ENCODE measurements at places on chromosomes 1 and 21. TPM values are rescaled to one million over a fixed set of nuclear protein-coding genes. Genes with fewer than 3 reads are reported as not detected.

Gene PCP4L1
- not detected for total RNA-seq

Gene CFAP74
- total RNA-seq = not detected

Gene OR10Z1
- not detected for total RNA-seq

- no peak for DNase-seq
These were observed 134.4 kb upstream of the PRDX6 start for GRCh38 chr1:173342736-173343135.

DNA sequence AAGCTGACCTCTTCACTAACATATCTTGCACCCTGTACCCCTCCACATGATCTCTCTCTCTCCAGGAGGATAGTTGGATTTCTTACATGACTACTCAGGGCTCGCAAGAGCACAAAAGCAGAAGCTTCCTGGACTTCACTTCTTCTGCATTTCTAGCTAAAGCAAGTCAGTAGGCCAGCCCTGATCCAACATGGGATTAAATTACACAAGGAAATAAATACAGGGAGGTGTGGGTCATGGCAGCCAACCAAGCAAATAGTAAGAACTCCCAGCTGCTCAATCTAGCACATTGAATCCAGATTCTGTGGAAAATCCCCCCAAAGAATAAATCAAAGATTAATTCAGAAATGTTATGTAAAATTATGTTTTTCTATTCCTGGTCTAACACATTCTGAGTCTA is 33.3 kb downstream of the KLHDC7A start:
- no peak for DNase-seq

DNA sequence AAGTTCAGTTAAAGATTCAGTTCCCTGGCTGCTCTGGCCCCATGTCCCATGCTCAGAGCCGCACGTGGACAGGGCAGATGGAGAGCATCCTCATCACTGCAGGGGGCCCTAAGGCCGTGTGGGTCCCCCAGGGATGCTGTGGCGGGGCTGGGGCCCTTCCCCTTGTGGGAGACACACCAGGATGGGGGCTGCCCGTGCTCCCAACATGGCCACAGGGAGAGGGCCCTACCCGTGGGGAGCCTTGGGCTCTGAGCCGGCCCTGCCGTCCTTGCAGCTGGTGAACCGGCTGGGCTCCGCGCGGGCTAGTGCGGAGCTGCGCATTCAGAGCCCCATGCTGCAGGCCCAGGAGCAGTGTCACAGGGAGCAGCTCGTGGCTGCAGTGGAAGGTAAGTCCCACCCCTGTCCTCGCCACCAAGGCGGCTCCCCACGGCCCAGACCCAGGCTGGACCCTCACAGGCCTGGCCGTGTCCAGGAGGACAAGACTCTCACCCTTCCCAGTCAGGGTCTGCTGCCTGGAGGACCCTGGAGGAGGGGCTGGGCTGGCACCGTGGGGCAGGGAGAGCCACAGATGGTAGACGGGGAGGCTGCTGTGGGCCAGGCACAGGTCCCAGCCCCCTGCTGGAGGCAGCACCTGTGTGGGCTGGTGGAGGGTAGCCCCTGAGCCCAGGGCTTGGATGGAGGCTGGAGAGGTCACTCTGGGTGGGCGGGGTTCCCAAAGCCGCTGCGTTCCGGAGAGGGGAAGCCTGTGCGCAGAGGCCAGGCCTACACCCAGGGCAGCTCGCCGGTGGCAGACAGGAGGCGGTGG is 53.8 kb downstream of the TRIM11 start:
- DNase-seq = no peak

- DNase-seq = no peak
These were observed 4.5 kb upstream of the DDR2 start for GRCh38 chr1:162627662-162628296.

DNA sequence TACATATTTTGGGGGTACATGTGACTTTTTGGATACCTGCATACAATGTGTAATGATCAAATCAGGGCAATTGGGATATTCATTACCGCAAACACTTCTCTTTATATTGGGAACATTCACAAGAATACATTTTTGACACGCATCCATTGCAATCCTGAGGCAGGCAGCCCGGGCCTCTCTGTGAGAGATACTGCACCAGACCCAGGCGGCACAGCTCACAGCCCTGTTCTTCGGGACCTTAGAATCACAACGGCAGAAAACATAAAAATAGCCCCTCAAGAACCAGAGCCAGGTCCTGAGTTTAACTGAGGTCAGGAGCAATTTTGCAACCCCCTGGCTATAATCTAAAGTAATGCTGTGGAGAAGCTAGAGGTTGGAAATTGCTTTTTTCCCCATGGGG is 90.8 kb upstream of the PGBD5 start:
- no peak for DNase-seq

DNA sequence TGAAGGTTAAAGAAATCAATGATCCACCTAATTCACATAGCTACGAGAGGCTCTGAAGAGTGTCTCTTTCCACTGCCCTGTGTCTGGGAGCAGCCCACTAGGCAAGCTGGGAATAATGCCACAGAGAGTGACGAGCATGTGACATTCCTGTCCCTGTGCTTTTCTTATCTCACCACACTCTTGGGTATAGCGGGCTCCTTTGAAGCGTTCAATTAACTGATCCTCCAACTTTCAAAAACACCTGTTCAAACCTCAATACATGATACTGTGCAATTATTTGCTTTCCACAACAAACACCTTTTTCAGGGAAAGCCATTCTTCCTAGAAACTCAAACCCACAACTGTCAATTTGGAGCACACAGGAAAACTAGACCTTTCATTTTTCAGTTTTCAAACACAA is 43.4 kb downstream of the PLPP3 start:
- DNase-seq = no peak

GRCh38 chr1:98965394-98965793 is 39.3 kb downstream of the PLPPR5 start:
- no peak for DNase-seq

GRCh38 chr1:64425521-64425920 is 44.4 kb upstream of the CACHD1 start:
- no peak for DNase-seq

DNA sequence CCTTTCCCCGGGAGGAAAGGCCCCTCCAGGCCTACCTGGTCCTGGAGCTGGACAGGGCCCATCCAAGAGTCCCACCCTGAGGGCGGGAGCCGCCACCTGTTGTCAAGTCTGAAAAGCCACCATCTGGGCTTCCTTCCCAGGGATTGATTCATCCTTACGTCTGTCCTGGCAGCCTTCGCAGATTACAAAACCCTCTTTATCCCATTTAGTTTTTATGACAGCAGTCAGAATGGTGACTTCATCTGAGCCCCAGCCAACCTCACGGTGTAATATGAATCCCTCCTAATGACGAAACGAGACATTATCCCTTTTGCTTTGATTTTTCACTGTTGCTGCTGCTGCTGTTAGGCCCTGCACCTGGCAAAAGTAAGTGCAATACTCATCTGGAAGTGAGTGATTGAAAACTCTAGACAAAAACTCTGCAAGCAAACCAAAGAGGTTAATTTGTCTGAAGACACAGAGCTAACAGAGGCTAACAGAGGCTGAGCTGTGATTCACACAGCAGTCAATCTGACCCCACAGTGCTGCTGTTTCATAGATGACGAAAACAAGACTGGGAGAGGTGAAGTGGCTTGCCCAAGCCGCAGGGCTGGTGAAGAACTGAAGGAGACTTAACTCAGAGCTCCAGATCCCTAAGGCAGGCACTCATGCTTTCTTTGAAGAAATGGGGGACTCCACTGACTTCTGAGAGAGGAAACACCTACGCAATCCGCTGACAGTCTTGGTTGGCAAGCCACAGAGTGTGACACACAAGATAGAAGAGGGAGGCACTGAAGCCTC is 30.0 kb upstream of the S100A7 start:
- DNase-seq = no peak

DNA sequence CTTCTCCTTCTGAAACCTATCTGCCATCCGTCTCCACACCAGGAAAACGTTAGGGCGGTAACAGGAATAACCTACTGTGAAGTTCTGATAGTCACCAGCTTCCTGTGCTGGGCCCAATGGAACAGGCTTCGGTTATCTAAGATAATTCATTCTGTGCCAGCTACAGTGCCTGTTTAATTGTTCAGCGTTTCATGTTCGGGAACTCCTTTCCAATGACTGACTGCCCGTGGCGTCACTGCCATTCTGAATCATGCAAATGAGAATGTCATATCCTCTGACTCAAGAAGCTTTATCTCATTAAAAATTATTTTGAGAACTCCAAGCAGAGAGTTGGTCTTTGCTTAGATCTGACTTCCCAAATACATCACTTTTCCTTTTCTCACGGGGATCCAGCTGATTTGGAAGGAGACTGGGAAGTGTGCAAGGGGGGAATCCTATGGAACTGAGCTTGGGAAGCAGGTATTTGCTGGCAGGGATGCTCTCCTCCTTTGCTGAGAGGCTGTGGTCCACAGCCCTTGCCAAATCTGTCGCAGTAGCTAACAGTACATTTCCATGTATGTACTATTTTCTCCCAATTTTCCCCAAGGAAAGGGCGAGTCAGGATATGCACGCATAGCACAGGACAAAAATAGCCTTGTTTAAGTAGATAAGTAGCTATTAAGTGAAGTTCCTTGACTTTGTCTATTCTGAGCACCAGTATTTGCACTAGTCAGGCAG is 358.7 kb downstream of the LTN1 start:
- DNase-seq = peak; percentile 96

GRCh38 chr1:26686795-26687194 is 9.0 kb upstream of the ARID1A start:
- no peak for DNase-seq

- no peak for DNase-seq
These were observed 800 bp downstream of the DR1 start for GRCh38 chr1:93346421-93346993.

GRCh38 chr1:34149501-34149900 is 15.5 kb downstream of the CSMD2 start:
- no peak for DNase-seq

DNA sequence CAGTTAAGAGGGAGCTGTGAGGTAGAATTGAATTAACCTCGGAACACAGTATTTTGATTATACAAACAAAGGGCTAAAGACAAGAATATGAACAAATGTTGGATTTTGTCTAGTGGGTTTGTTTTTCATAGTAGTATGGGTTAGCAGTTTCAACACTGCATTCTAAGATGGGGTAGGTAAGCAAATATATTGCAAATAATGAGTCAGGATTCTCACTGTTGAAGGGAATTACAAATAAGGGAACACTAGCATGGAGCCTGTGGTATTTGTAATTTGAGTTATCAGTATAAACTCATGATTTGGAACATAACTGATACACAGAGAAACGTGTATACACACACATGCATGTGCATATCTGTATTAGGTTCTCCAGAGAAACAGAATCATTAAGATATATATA is 44.5 kb downstream of the CD55 start:
- DNase-seq = no peak

DNA sequence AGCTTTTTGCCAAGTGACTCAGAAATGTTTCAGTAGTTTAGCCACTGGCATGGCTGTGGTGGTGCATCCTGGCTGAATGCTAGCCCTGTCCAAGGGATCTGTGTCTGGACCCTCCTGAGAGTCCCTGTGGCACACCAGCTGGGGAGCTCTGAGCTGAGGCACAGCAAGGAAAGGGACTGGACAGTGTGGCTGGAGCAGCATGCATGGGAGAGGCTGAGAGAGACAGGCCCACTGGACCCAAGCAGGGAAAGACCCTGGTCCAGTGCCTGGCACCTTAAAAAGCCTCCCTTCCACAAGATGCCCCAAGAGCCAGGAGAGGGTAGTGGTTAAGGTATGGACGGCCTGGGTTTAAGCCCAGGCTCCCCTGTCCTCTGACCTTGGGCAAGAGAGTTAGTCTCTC is 35.3 kb downstream of the FAAH start:
- DNase-seq = no peak

GRCh38 chr1:216617081-216617875 is 106.0 kb downstream of the ESRRG start:
- DNase-seq = no peak

GRCh38 chr1:30597711-30598110 is 125.7 kb downstream of the MATN1 start:
- no peak for DNase-seq

DNA sequence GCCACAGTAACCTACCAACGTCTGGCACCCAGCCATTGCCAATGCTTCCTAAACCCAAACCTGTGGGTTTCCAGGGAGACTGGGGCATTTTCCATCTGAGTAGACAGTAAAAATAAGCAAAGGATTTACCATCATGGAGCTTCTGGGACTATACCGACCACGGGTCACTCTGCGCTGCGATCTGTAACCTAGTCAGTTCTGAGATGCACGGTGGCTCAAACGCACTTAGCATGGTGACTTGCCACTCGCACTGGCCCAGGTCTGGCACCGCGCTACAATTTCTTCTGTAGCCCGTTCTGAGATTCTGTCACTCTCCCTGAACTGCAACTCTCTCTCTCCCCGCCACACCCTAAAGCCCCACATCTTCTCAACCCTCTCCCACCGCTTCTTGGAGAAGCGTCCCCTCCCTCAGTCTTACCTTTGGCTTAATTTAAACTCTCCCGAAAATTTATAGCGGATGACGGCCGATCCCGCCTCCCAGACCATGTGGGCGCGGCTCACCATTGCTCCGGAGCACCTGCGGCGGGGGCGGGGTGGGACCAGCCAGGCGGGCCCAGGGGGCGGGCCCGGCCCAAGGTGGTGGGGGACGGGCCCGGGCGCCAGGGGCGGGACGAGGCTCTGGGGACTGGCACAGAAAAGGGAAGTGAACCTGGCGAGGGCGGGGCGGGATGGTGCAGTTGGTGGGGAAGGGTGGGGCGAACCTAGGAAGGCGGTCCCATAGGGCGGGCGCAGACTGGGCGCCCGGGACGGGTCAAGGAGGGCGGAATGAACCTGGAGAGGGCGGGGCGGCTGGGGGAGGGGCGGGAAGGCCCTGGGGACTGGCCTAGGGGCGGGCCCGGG is 493 bp upstream of the MAP3K21 start:
- DNase-seq = no peak

DNA sequence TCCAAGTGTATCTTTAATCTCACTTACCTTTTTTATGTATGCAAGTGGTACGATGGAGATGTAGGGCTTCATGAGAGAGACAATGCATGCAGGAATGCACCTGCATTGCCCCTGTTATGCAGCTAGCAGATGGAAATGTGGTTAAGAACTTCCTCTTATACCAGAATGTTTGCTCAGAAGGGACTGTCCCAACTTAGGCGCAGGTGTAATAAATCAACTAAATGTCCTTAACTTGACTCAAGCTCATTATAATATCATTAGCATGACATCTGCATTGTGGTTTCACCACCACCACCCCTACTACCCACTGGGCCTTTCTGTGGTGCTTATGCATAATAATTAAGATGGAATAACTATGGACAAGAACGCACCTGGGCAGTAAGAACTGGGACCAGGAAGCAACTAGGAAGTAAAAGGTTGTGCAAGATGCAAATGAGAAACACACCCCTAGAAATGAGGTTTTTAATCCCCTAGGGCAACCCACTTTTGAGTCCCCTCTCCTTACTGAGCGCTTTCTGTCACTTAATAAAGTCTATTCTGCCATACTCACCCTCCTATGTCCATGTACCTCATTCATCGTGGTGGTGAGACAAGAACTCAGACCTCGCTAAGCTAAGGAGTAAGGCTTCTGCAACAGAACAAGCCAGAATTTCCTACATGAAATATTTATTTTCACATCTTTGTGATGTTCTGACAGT is 1103.3 kb upstream of the B3GALT2 start:
- DNase-seq = no peak

DNA sequence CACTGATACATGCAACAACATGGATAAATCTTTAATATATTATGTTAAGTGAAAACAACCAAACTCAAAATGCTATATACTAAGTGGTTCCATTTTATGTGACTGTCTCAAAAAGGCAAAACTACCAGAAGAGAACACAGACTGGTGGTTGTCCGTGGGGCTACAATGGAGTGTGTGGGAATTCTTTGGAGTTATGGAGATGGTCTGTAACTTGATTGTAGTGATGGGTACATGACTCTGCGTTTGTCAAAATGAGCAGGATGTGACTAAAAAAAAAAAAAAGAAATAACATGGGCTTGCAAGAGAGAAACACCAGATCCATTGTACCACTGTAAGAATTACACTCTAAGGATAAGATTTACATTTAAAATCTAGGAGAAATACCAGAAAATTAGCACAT is 52.2 kb upstream of the KIAA1614 start:
- DNase-seq = no peak
